ENCODE measurements at places on chromosomes 1 and 21. TPM values are rescaled to one million over a fixed set of nuclear protein-coding genes. Genes with fewer than 3 reads are reported as not detected.

GRCh38 chr1:173191011-173191705 lies 16.0 kb downstream of the TNFSF4 start:
- DNase-seq: no peak
- H3K4me3 ChIP-seq: no peak overlapping the region
- H3K4me1 ChIP-seq: peaks cover 16% of the 10 kb centered on the region
- H3K36me3 ChIP-seq: no peaks in the 10 kb centered on the region

GRCh38 chr1:196609370-196609737 lies 1.1 kb upstream of the KCNT2 start:
- H3K27ac ChIP-seq: peak overlapping the region; percentile 71
- peaks cover 19% of the 10 kb centered on the region for H3K4me1 ChIP-seq
- H3K27me3 ChIP-seq: peaks cover 4% of the 10 kb centered on the region
- H3K4me3 ChIP-seq: peak overlapping the region; percentile 57

CGN gene
- not detected for total RNA-seq

- no peak overlapping the region for H3K27ac ChIP-seq
- no peaks in the 10 kb centered on the region for H3K36me3 ChIP-seq
- no peak overlapping the region for H3K4me3 ChIP-seq
- H3K27me3 ChIP-seq: no peaks in the 10 kb centered on the region
- H3K4me1 ChIP-seq: no peaks in the 10 kb centered on the region
Measured at GRCh38 chr1:200866521-200866920, 6.3 kb upstream of the GPR25 start.

GLIS1 gene
- total RNA-seq: 0.13 TPM

DNA sequence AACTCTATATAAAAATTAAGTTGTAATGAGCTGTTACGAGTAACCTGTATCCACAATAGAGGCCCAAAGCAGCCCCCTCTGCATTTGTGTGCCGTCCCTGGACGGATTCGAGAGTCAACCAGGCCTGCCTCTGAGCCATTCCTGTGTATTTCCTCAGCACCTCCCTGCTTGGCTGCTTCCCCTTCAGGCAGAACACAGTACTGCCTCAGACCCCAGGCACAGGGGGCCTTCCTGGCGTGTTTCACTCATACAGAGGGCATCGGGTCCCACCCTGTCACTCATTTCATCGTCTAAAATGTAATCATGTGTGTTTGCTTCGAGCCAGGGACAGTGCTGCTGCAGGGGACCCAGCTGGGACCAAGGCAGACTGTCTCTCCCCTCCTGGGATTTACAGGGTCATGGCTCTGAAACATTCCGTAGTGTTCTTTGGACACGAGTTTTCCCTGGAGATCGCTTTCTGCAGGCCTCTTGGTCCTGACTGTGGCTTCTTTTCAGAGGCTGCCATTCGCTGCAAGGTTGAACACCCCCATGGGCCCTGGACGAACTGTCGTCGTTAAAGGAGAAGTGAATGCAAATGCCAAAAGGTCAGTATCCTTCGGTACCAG lies 19.4 kb downstream of the LGALS8 start:
- no peak overlapping the region for H3K4me3 ChIP-seq
- no peak overlapping the region for H3K27ac ChIP-seq
- H3K36me3 ChIP-seq: peaks cover 96% of the 10 kb centered on the region

DNA sequence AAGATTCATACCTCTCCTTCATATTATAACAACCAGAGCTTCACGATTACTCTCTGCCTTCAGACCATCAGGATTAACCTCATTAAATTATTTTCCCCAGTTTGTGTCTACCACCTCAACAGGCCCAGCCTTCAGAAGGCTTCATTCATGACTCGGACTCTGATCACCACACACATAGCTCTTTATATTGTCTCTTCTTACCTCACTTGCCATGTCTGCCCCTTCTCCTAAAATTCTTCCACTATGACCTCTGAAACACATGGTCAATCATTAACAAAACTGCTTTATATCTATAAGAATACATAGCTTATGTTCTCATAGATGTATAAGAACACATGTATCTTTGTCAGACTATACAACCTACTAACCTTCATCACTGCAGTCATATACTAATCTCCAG lies 79.8 kb downstream of the USP1 start:
- H3K27ac ChIP-seq: no peak overlapping the region
- no peak overlapping the region for H3K4me3 ChIP-seq
- no peaks in the 10 kb centered on the region for H3K27me3 ChIP-seq

MEGF6 gene
- 10.2 TPM for total RNA-seq

OPTC gene
- total RNA-seq: not detected

DNA sequence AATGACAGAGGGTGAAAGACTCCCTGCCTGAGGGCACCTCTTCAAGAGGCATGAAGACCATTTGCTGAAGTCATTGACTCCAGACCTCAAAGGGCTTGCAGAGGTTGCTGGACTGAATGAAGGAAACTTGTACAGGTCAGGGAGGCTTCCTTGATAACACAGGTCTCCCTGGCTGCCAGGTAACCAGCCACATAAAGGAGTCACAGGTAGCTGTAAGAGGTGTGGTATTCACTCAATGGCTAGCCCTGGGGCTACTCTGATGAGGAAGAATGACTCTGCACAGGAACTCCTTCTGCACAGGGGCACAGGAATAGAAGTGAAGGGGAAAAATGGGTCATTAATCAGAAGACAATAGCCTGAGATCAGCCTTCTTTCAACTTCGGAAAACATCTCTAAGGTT lies 187.5 kb downstream of the LMX1A start:
- no peak overlapping the region for H3K4me3 ChIP-seq
- H3K4me1 ChIP-seq: no peaks in the 10 kb centered on the region
- H3K27me3 ChIP-seq: no peaks in the 10 kb centered on the region
- no peak overlapping the region for H3K27ac ChIP-seq

RBP7 gene
- 23.3 TPM for total RNA-seq
